ENCODE measurements at places on chromosomes 6 and 20.

DNA sequence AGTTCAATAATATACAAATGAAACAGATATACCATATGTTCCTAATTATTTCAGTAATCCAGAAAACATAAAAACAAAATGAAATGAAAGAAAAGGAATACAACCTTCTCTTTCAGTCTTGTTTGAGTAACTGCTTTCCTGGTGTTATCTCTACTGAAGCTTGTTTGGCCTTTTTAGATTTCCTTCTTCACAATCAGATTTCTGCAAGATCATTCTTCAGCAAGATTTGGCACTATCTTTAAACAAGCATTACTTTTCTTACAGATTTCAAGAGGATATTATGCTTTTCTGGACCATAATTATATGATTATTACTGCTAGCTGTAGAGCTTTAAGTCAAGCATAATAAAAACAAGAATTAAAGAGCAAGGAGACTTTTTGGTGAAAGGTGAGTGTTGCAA is 120.2 kb downstream of the MYB start:
- DNase-seq, result no peak

DNA sequence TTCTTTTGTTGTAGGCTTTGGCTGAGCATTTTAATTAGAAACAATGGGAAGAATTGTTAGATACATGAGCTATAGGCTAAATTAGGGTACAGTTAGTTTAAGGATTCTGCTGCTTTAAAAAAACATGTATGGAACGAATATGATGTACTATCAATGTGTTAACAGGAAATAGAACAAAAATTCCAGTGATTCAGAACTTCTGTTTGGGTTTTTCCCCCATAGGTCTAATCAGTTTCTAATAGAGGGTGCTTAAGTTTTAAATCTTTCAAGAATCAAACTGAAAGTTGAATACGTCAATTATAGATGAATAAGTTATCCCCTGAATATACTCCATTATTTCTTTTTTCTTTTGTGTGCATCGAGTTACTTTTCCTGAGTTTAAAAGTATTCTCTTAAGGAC is 1.9 kb downstream of the TAB2 start:
- no peak for DNase-seq

DNA sequence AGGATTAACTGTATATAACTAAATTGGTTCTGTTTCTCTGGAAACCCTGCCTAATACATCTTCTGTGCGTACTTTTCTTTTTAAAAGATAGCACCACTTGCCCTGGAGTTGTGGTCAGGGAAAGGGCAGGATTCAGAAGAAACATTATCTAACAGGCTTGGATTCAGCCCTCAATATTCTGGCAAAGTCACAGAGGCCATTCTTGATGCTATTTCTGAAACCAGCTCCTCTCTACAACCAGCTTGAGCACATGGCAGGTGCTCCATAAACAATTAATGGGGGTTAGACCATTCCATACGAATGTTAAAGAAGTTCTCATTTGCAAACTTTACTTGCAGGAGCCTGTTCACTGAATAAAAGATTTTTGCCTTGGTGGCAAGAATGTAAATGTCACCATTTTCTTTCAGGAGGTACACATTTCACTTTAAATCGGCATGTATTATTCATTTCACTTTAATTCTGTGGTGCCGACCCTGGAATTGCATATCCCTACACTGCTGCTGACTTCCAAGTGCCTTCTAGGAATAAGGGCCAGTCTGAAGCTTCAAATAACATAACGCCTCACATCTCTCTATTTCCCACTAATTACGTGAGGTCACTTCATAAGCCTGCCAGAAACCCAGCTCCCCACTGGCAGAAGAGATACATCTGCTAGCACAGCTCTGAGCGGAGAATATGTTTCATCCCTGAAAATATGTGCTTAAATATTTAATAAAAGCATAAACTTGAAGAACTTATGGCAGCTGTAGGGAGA is 248.7 kb downstream of the ADGRG6 start:
- no peak for DNase-seq

DNA sequence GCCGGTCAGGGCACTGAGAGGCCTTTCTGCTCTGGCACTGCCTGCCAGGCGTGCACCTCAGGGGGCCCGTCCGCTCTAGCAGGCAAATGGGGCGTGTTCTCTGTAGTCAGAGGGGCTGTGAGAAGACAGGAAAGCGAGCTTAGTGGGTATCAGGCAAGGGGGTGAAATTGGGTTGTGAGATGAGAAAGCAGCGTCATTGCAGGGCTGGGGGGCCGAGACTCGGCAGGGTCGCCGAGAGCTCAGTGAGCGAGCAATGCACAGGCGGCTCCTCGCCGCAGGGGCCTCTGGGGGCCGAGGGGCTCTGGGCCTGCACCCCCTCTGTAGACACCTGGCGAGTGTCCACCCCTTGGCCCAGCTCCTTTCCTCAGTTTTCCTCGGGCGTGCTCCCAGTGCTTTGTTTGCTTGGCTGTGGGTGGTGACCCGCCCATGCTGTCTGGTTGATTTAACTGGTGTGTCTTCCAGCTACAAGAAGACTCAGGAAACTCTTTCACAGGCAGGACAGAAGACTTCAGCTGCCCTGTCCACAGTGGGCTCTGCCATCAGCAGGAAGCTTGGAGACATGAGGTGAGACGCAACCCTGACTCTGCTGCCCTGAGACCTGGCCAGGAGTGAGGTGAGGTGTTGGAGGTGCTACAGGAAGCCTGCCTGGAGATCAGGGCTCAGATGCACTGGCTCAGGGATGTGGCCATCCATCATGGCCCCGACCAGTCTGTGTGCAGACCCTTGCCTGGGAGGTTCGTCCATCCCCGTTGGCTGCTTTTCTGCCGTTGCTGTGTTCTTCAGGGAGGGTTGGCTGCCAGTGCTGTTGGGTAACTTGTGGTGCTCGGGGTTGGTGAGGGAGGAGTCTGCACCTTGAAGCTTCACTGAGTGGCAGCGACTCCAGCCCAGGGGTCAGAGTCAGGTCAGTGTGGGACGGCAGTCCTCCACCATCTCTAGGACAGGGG is 12.4 kb upstream of the DNAJC5 start:
- no peak for DNase-seq

- DNase-seq, result no peak
Measured at GRCh38 chr20:58557733-58558342, 42.6 kb upstream of the APCDD1L start.

- DNase-seq, result no peak
Measured at GRCh38 chr6:167211881-167212712, 54.3 kb upstream of the GPR31 start.

- DNase-seq, result no peak
Measured at GRCh38 chr6:67237277-67237676, 1397.8 kb upstream of the ADGRB3 start.

All from stimulated activated naive CD8-positive, alpha-beta T cell treated with anti-CD3 and anti-CD28 coated beads, Interleukin-15, amount 100 ng/mL, for 72 hours (primary cell).